ENCODE measurements at places on chromosomes 12 and 14.

DNA sequence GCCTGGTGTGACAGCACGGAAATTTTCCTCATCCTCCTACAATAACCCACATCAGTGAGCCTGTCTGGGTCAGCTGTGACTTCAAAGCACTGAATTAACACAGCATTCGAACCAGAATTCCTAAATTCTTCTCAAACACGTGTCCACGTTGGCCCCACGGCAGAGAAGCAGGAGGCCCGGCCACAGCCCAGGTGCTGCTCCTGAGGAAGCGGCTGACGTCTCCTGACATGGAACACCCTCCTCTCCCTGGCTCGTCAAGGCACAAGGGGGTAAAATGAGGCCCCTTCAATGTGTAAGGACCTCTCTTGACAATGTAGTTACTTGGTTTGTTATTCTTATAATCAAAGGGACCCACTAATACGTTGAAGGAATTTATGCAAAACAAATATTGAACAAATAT, 156.3 kb upstream of the GSC start:
- H3K27me3 ChIP-seq = no peaks in the 10 kb centered on the region
- no peak for DNase-seq
- H3K4me1 ChIP-seq = no peaks in the 10 kb centered on the region

GRCh38 chr12:43060742-43061141, 471.2 kb upstream of the PRICKLE1 start:
- H3K36me3 ChIP-seq = no peaks in the 10 kb centered on the region
- H3K4me3 ChIP-seq = no peak overlapping the region
- no peaks in the 10 kb centered on the region for H3K4me1 ChIP-seq

DNA sequence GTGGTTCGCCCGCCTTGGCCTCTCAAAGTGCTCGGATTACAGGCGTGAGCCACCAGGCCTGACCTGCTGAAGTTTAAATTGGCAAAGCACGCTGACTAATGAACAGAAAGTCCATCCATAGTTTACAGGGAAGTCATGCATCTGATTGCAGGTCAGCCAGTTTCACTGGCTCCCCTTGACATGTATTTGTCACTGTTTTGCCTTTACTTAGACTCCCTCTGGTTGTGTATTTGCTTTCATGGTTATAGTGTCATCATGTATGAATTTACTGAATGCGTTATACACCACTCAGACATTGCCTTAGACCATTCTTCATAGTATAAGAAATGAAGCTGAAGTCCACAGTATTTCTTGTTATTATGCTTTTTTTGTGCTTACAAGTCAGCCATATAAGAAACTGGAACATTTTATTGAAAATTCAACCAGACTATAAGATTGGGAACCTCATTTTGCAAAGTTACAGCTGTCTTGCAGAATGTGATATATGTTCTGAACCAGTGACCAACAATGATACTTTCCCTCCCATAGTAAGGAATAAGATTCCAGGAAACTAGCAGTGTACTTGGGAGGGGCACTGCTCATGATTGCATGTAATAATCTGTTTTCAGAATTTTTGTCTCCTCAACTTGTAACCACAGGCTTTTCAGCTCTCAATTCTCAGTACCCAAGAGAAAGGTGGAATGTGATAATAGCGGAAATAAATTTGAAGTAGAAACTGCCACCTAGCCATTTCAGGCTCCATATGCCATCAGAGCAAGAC, 51.9 kb upstream of the ATF7IP start:
- H3K27ac ChIP-seq = no peak overlapping the region
- no peaks in the 10 kb centered on the region for H3K36me3 ChIP-seq
- no peaks in the 10 kb centered on the region for H3K27me3 ChIP-seq
- DNase-seq = no peak
- no peaks in the 10 kb centered on the region for H3K4me1 ChIP-seq
- no peak overlapping the region for H3K4me3 ChIP-seq

DNA sequence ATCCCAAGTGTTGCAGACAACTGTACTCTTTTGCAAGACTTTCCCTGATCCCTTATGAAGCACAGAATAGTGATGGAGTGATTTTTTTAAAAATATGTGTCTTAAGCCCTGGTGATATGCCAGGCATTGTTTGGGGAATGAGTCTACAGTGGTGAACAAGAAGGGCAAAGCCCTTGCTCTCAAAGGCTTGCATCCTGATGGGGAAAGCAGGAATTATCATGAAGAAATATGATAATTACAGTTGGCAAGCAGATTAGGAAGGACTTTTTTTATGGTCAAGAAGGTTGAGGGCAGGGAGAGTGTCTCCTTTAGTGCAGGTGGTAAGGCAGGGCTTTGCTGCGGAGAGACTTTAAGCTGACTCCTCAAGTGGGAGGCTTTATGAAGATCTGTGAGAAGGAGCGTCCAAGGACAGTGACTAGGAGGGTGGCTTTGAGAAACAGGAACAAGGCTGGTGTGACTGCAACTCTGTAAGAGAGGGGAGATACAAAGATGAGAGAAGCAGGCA, 100.2 kb downstream of the SYNE2 start:
- H3K27ac ChIP-seq = no peak overlapping the region
- no peak for DNase-seq
- no peaks in the 10 kb centered on the region for H3K27me3 ChIP-seq
